ENCODE measurements at places on chromosomes 12 and 14.

- no peak for DNase-seq
Measured at GRCh38 chr12:88921890-88922532, 341.7 kb upstream of the KITLG start.

- DNase-seq: no peak
Measured at GRCh38 chr12:94074980-94075629, 73.3 kb upstream of the PLXNC1 start.

- no peak for DNase-seq
Measured at GRCh38 chr12:80690513-80690912, 16.9 kb upstream of the MYF6 start.

DNA sequence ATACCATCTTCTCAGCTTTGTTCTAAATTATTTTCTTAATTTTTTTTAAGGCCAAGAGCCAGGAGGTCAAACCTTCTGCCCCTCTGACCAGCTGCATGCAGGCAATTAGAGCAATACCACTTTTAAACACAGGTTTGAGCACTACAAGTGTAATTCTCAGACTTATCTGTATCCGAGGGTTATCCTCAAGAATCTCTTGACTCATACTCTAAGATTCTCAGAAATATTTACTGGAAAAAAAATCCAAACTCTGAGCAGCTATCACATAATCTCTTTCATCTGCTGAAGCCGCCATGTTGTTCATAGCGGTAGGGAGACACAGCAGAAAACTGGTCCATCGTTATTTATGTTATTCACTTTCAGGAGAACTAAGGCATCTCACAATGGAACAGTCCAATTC is 27.4 kb upstream of the PTHLH start:
- DNase-seq: no peak

DNA sequence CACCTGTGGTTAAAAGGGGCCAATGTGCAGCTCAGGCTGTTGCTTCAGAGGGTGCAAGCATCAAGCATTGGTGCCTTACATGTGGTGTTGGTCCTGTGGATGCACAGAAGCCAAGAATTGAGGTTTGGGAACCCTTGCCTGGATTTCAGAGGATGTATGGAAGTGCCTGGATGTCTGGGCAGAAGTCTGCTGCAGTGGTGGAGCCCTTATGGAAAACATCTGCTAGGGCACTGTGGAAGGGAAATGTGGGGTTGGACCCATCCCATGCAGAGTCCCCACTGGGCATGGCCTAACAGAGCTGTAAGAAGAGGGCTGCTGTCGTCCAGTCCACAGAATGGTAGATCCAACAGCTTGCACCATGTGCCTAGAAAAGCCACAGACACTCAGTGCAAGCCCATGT is 36.6 kb downstream of the PCNX1 start:
- no peak for DNase-seq

DNA sequence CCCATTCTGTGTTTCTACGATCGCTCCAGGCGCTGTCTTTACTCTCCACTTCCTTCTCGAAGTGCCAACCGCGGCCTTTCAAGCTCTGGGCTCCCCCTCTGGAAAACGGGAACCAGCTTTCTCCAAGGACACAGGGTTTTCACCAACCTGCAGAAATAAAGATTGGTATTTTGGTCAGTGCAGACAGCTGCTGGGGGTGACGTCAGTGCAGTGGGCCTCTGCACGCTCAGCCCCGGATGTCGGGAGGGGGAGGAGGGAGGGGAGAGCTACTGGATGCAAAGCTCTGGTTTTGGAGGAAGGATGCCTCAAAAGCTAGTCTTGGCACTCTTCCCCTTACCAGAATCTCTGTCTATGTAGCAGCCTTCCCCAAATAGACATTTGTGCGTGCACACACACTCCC is 19.9 kb downstream of the HRK start:
- peak; percentile 86 for DNase-seq

DNA sequence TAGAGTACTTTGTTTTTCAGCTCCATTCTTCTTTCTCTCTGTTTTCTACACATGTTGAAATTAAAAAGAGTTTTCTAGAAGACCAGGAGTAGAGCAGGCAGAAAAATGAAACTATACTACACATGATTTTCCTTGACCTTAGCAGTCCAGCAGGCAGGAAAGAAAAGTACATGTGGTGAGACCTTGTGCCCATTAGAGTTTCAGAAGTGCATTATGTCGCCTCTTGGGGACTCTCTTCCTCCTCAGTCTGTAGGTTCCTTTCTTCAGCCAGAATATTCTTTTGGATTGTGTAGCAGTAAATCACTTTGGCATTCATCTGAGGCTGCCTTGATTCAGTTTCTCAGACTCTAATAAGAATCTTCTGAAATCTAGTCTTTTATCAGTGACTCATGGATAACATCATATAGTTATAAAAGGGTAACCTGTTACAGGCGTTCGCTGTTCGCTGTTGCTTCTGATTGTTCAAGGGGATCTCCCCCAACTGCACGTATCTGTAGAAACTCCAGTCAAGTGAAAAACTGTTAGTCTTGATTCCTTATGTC is 161.8 kb downstream of the ANO4 start:
- DNase-seq: no peak

DNA sequence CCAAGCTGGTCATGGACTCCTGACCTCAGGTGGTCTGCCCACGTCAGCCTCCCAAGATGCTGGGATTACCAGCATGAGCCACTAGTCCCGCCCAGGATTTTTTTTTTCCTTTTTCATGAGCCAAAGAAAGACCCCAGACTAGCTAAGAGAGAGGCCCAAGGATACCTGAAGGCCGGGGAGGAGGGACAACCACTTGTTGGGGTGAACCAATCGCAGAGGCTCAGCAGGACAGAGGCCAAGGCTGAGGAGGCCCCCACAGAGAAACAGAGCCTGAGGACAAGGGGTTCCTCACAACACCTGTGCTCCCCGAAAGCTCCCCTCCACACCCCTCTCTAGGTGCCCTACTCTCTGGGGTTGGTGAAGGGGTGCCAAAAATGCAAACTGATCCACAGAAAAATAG is 1.0 kb upstream of the SERPINA3 start:
- no peak for DNase-seq

DNA sequence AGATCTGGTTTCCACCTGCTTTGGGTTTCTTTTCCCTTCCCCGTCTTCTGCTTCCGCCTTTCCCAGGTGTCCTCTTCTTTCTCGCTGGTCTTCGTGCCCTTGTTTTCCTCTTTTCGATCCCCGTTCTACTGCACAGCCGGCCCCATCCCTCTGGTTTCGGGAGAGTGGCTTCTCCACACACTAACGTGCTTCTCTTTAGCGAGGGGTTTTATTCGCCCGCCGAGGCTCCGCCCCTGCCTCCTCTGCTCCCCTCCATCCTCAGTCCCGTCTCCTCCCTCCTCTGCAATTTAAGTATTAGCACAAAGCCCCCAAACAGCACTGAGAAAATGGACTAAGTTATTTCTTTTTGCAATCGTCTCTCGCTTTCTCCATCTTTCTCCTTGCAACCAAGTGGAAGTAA is at the start of gene SLC7A8:
Gene SLC7A8 (minus strand): TSS at position 182 of the 400 bp plus-strand sequence. CDS start 746 bp downstream, outside the sequence.
- no peak for DNase-seq

- DNase-seq: no peak
Measured at GRCh38 chr12:46260913-46261476, 7.8 kb downstream of the SLC38A1 start.

DNA sequence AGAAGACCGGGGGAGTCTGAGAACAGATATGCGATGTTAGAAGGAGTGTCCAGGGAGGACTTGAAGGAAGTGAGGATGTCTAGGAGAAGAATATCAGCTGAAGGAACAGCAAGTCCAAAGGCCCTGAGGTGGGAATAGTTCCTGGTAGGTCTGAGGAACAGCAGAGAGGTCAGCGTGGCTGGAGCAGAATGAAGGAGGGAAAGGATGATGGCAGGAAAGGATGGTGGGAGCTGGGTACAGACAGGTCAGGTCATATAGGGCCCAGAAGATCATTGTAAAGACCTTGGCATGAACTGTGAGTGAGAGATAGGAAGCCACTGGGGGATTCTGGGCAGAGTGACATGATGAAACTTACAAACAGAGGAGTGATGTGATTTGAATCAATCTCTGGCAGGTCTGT is 171.0 kb downstream of the ETV6 start:
- DNase-seq: no peak

GRCh38 chr14:53946404-53947093 is 10.1 kb downstream of the BMP4 start:
- DNase-seq: no peak

- DNase-seq: no peak
Measured at GRCh38 chr14:27845241-27845850, 921.2 kb upstream of the FOXG1 start.

DNA sequence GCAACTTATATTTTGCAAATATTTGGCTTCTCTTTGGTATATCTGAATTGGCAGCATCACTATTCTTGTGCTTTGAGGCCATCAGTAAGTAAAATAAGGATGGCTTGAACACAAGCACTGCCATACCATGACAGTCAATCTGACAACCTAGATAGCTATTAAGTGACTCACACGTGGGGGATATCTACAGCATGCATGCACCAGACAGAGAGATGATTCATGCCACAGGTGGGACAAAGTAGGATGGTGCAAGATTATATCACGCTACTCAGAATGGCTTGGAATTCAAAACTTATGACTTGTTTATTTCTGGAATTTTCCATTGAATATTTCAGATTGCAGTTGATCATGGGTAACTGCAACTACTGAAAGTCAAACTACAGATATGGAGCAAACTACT is 675.6 kb upstream of the MDGA2 start:
- no peak for DNase-seq

GRCh38 chr12:14928931-14929330 is 9.4 kb downstream of the ERP27 start:
- no peak for DNase-seq

- no peak for DNase-seq
Measured at GRCh38 chr14:102907303-102907844, 15.1 kb upstream of the AMN start.

DNA sequence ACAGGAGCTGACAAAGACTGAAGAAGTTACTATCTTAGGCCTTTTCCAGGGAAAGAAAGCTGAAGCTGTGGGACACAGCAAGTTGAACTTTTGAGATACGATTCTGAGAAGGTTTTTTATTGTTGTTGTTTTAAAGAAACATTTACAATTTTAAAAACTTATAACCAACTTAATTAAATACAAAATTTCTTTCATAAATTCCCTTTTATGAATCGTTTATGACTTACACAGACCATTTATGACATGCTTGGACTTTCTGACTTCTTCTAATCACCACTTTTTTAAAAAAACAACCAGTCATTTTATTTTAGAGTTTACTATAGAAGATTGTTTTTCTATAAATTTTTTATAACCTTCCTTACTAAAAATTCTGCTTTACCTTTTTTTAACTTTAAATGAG is 68.7 kb downstream of the DHRS2 start:
- DNase-seq: no peak

DNA sequence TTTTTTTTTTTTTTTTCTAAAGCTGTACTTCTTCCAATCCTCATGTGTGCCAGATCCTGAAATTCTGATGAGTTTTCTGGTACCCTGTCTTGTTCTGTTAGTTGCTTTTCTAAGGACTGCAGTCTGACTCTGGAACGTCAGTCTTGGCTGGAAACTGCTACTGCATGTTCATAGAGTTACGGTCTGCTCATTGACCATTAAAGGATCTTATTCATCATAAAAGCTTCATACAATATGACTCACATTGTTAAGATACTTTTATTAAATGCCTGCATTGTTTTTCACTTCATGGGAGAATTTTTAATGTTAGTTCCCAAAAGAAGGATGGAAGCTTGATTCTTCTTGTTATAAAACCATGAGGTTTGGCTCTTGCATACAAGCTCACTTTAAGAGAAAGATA is 233.6 kb downstream of the SYT10 start:
- DNase-seq: no peak

DNA sequence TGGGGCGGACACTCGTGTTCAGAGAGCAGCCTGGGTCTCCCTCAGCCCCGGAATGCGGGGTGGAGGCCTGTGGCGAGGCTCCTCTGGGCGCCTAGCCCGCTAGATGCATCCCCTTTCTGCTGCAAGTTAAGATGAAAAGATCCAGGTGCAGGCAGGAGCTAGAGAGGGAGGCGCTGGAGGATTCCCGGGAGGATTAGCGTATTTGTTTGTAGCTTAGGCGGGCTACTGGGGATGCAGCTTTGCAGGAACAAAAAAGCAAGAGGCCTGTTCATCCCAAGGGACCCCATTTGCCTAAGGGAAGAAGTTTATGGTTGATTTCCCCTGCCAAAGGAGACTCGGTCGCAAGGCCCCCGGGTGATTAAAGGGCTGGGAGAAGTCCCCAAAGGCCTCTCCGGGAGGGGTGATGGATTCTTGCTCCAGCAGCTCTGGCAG is 824 bp downstream of the CCDC177 start:
- peak; percentile 14 for DNase-seq

DNA sequence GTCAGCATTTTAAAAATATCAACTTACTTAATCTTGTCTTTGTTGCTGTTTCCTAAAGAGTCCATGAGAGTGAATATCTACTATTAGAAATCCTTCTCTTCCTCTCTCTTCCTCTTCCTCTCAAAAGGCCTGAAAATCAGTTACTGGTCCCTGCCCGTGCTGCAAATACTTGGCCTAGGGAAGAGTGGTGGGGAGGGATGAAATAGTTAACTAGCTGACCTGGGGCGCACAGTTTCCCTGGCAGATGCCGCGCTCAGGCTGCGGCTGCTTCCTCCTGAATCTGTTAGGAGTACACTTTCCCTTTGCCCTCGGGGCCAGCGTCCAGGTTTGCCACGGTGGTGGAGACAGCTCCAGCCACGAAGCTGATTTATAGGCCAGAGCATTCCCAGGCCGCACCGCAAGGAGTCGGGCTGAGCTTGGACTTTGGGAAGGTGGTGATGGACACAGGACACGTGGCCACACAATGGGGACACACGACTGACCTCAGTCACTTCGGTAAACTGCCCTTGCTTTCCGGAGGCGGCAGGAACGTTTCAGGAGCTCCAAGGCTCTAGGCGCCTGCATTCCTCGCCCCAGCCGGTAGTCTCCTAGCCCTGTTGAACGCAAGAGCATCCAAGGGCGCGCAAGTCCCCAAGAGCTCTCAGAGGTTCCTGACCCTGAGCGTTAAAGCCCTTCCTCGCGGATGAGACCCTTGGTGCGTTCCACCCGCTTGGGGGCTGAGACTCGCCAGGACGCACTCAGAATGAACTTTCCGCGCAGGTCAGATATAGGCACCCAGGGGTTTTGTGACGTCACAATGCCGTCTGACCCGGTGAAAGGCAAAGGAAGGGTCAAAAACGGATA is 7.1 kb upstream of the ASCL1 start:
- DNase-seq: peak; percentile 71

- DNase-seq: no peak
Measured at GRCh38 chr12:113666223-113666622, 194.6 kb upstream of the LHX5 start.
